GM19239 (cell line): ENCODE measurements at places on chromosomes 1 and 21.

DNA sequence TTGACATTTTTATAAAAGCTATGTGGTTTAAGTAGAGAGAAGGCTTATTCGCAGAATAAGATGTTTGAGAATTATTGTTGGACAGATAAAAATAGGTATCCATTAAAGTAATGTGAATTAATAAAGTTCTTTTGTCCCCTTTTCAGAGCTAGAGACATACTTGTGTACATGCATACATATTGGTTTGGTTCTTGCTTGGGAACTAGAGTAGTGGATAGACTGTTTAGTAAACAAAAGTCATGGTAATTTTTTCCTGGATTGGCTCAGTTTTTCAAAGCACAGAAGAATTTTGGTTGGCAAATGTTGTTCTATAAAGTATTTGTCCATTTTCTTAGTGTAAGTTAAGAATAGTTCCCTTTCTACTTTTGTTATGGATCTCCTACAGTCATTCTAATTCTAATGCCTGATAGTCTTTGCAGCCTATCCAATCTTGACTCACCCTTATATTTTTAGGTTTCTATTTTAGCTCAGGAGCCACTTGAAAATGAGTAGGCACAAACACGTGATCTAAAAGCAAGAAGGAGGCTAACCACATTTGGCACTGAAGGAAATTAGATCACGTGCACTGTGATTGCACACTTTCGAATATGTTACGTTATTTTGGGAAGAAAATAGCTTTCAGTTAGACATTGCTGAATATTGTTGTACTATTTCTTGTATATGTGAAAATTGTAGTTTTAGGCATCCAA lies 47.0 kb downstream of the RABGAP1L start:
- no peak for DNase-seq

DNA sequence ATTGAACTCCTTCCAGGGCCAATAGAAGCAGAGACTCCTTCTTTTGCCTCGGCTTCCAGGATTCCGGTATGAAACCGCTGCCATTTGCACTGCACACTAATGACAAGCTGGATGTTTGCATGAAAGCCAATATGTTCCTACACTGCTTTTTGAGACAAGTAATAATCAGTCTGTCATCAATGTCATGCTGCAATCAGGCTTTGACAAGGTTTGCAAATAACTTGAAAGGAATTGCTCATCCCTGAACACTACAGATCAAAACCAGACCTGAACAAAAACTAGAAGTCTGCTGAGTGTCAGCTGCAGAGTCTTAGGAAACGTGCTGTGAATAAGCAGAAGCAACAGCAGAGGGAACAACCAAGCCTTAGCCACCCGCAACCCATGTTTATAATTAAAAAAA lies 720.7 kb upstream of the CXADR start:
- DNase-seq = no peak

GRCh38 chr1:24584171-24584647 lies 28.3 kb downstream of the NCMAP start:
- no peak for DNase-seq

- DNase-seq = no peak
Measured at GRCh38 chr21:32088471-32088870, 190.4 kb downstream of the MIS18A start.

DNA sequence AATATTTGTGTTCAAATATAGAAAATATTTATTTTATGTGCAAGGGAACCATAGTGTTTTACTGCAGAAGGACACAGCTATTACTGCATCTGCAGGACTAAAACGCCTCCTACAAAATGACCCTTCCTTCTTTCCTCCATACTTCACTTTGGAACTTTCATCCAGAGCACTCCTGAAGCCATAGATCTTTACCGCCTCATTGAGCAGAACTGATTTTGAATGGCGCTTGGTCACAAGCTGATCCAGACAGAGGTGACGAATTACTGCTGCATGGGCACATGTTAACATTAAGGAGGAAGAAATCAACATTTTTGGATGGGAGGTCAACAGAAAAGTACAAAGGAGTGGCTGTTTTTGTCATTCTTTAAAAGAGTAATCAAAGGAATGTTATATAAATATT lies 931.6 kb downstream of the NCAM2 start:
- no peak for DNase-seq

GRCh38 chr1:229980009-229980408 lies 87.0 kb upstream of the GALNT2 start:
- DNase-seq = no peak

- no peak for DNase-seq
Measured at GRCh38 chr1:210588946-210589345, 260.2 kb downstream of the HHAT start.

DNA sequence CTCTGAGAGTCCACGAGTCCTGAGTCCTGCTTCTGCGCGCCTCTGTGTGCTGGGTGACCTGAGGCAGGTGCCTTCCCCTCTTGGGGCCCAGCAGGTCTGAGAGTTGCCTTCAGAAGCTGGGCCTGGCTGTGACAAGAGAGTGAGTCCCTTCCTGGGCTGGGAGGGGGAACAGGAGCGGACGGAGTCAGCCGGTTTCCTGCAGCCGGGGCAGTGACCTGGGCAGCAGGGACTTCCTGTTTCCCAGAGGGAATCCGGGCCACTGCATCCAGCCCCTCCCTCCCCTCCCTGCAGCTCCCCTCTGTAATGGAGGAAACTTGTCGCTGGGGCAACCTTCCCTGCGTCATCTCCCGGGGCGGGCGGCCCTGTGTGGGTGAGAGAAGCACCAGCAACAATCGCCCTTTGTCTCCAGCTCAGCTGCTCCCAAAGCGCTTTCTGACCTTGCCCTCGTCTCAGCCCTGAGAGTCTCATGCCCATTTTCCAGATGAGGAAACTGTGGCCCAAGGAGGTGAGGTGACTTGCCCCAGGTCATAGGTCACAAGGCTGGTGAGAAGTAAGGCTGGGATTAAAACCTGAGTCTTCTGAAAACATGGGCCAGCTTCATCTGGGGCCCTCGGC lies 61.1 kb downstream of the SDC3 start:
- DNase-seq = no peak

GRCh38 chr1:19893687-19894086 lies 11.5 kb downstream of the OTUD3 start:
- DNase-seq = no peak

DNA sequence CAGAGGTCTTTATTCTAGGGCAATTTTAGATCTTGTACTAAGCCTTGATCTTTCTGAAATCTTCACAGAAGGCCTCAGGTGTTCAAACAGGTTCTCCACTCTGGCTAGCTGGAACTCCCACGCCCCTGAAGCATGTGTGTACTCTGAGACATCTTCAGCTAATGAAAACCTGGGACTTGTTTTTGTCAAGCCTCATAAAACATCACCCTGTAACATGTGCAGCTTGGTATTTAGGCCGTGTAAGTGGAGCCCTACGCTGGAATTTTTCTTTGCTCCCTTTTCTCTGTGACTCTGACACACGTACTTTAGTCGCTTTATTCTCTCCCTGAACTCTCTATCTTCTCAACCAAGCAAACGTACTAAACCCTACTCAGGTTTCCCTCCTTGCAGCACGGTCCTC lies 701.9 kb upstream of the ZP4 start:
- no peak for DNase-seq

DNA sequence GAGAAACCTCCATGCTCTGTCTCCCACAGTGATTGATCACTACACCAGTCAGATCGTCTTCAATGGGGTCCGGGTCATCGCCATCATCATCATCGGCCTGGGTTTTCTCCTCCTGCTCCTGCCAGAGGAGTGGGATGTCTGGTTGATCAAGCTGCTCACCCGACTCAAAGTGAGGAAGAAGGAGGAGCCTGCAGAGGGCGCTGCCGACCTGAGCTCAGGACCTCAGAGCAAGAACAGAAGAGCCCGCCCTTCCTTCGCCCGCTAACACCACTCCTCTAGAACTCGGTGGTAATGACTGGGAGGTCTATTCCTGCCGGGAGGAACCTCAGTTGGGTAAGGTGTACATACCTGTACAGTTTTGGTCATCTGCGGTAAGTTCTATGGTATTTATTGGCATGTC lies 50.3 kb upstream of the COA6 start:
- peak; percentile 18 for DNase-seq

- DNase-seq = no peak
Measured at GRCh38 chr1:193068013-193068412, 8.6 kb downstream of the RO60 start.

- peak; percentile 89 for DNase-seq
Measured at GRCh38 chr1:30718091-30718635, 5.2 kb downstream of the MATN1 start.
